NCI-H446 (cell line): ENCODE measurements at places on chromosomes 5 and 9.

GRCh38 chr5:178462816-178463215, 127.4 kb downstream of the COL23A1 start:
- no peak for DNase-seq

GRCh38 chr9:31519011-31519410, 865.4 kb upstream of the ACO1 start:
- DNase-seq = no peak

DNA sequence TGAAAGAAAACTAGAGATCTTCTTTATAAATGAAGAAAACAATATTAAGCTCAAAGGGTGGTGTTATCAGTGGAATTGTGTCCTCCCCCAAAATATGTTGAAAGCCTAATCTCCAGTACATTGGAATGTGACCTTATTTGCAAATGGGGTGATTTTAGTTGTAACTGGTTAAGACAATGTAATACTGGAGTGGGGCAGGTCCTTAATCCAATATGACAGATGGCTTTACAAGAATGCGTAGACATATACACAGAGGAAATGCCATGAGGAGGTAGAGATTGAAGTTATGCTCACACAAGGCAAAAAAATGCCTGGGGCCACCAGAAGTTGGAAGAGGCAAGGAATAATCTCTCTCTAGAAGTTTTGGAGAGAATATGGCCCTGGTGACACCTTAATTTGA, 13.7 kb upstream of the TRIM32 start:
- no peak for DNase-seq

DNA sequence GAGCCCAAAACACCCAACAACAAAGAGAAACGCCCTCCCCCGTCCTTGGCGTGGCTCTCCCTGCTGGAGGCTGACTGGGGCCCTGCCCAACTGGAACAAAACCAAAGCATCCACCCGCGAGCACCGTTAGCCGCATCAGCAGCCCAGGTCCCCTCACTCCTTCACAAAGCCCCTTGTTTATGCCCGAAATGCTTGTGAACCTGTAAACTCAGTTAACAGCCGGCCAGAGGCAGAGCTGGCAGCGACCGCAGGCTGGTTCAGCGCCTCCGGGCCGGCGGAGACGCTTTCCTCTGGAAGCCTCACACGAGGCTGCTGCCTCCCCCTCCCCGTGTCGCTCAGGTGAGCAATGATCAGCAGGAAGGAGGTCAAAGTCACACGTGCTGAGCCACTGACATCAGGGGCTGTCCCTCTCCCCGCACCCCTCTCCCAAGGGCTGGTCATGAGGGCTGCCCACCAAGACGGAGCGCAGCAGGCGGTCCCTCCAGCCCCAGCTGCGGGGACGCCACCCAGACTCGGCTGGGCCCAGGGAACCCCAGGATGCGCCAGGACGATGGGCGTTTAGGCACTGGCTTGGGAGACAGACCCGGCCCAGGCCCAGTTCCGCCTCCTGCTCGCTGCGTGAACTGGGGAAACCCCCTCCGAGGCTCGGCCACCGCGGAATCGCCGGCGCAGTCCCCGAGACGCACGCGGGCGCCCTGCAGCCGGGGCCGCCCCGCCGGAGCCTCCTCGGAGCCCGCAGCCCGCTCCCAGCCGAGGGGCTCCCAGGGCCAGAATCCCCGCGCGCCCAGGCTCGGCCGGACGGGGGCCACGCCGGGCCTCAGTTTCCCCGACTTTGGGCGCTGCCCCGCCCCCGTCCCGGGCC, 563 bp downstream of the SNAPC4 start:
- no peak for DNase-seq

DNA sequence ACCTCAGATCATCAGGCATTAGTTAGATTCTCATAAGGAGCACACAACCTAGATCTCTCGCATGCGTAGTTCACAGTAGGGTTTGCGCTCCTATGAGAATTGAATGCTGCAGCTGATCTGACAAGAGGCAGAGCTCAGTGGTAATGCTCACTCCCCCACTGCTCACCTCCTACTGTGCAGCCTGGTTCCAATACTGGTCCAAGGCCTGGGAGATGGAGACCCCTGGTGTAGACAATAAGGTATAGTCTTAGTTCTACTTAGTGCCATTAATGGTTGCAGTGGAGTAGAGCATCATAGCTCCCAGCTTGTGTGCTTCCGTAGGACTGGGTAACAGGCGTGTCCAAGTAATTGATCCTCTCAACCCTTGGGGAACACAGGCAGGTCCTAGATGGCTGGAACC, 70.4 kb upstream of the ANKRD55 start:
- no peak for DNase-seq

GRCh38 chr5:60010328-60010727, 116.8 kb upstream of the PDE4D start:
- DNase-seq = no peak
